ENCODE measurements at places on chromosomes 5 and 9. TPM values are rescaled to one million over a fixed set of nuclear protein-coding genes. Genes with fewer than 3 reads are reported as not detected.

The CEL gene
- not detected for total RNA-seq

The MAN1B1 gene
- 51.7 TPM for total RNA-seq

The PANK3 gene
- total RNA-seq = 50.2 TPM

GRCh38 chr5:132525299-132525724 is 18.0 kb downstream of the IL5 start:
- no peak overlapping the region for H3K4me3 ChIP-seq
- no peaks in the 10 kb centered on the region for H3K27me3 ChIP-seq
- peaks cover 17% of the 10 kb centered on the region for H3K4me1 ChIP-seq
- H3K36me3 ChIP-seq = no peaks in the 10 kb centered on the region
- no peak overlapping the region for H3K27ac ChIP-seq

DNA sequence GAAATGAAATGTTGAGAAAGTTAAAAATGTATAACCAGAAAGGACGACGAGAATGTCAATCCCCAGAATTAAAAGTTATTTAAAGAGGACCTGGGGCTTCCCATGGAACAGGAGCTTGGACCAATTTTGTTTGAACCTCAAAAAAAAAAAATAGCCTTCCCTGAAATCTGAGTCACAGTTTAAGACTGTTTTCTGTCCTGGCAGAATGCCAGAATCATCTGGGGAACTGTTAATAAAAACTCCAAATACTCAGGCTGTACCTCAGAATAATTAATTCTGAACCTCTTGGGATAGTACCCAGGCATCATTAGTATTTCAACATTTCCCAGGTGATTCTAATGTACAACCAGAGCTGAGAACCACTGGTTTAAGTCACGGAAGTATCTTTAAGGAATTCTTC is 102.2 kb upstream of the SLCO6A1 start:
- no peak overlapping the region for H3K4me3 ChIP-seq
- H3K4me1 ChIP-seq = no peaks in the 10 kb centered on the region
- no peaks in the 10 kb centered on the region for H3K27me3 ChIP-seq
- H3K36me3 ChIP-seq = no peaks in the 10 kb centered on the region

- DNase-seq = no peak
- no peaks in the 10 kb centered on the region for H3K36me3 ChIP-seq
Observed at GRCh38 chr5:9781275-9781674, 151.1 kb upstream of the TAS2R1 start.

DNA sequence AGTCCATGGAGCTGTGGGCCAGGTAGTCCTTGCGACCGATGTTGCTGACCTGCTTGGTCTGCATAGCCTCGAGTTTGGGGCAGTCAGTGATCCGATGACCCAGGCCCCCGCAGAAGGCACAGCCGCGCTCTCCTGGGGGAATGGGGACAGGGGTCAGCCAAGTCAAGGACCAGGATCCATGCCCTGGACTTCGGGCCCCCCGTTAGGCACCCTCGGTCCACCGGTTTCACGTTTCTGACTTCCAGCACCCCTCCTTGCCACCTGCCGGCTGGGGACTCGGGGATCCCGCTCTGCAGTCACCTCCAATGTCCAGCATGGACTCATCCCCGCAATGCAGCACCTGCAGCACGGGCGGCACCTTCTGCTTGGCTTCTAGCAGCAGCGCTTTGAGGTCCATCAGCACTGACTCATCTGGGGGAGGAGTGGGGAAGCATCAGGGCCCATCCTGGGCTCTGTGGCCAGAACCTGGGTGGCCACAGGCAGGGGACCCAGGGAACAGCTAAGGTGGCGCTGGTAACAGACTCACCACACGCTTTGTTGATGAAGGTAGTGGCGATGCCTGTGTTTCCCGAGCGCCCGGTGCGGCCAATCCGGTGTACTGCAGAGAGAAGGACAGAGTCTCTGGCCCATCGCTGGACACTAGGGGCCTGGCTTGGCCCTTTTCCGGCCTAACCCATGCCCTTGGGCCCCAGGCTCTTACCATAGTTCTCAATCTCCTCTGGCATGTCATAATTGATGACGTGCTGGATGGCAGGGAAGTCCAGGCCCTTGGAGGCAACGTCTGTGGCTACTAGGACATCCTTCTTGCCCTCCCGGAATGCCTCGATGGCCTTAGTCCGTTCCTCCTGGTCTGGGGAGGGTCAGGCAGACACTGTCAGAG is 2.4 kb upstream of the DOK3 start:
- H3K27ac ChIP-seq = peak overlapping the region; percentile 93
- no peaks in the 10 kb centered on the region for H3K27me3 ChIP-seq
- peak; percentile 80 for DNase-seq

DNA sequence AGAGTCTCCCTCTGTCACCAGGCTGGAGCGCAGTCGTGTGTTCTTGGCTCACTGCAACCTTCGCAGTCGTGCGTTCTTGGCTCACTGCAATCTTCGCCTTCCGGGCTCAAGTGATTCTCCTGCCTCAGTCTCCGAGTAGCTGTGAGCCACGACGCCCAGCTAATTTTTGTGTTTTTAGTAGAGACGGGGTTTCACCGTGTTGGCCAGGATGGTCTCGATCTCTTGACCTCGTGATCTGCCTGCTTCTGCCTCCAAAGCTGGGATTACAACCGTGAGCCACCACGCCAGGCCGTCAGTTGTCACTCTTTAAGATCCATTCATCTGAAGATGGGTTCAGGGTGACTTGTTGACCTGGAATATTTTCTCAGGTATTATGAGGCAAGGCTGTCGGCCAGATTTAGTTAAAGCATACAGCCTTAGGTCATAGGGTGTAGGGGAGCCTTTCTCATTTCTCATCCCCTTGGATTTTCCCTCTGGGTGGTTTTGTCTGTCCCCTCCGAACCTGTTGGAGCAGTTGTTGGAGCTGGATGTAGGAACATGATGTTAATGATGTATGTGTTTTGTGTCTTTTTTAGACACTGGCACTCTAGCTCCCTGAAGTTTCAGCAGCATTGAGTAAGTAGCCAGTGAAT is 1.6 kb downstream of the SLC22A5 start:
- no peaks in the 10 kb centered on the region for H3K27me3 ChIP-seq
- no peak overlapping the region for H3K4me3 ChIP-seq
- no peak overlapping the region for H3K27ac ChIP-seq
- DNase-seq = no peak
- no peaks in the 10 kb centered on the region for H3K36me3 ChIP-seq

DNA sequence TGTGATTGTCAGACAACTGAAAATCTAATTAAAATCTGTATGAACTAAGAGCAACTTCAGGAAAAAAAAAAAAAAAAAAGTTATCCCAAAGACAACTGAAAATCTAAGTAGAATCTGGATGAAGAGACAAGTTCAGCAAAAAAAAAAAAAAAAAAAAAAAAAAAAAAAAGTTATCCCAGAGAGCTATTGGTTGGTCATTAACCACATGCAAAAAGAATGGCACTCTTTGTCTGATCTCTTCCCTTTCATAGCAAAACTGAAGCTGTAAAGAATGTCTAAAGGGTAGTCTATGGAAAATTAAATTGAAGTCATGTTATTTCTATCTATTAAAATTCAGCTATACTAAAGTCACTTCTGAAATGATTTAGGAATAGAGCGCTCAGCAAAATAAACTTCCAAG is 32.9 kb downstream of the STRBP start:
- no peak for DNase-seq
- no peaks in the 10 kb centered on the region for H3K36me3 ChIP-seq
- no peak overlapping the region for H3K4me3 ChIP-seq
- no peak overlapping the region for H3K27ac ChIP-seq
- no peaks in the 10 kb centered on the region for H3K27me3 ChIP-seq

GRCh38 chr9:128271512-128271911 is 4.3 kb downstream of the GOLGA2 start:
- no peak for DNase-seq
- no peak overlapping the region for H3K4me3 ChIP-seq
- H3K4me1 ChIP-seq = peaks cover 14% of the 10 kb centered on the region
- peaks cover 35% of the 10 kb centered on the region for H3K36me3 ChIP-seq
